ENCODE measurements at places on chromosomes 1 and 21.

GRCh38 chr1:105373681-105374080 lies 1624.0 kb downstream of the AMY1C start:
- no peak for DNase-seq

DNA sequence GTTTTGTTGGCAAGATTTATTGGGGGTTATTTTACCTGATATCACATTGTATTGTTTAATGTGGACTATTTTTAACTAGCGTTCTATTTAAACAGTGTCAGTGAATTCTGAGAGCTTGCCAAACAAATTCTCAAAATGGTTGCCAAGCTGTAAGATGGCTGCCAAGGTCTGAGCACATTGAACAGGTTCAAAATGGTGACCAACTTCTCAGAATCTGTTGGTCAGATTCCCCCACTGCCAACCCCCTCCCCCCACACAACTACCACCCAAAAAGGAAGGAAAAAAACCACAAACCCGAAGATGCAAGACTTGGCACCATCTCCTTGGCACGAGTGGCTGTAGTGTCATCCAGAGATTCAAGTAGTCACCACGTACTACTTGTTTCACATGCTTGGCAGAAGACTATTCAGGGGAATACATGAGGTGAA lies 159.1 kb downstream of the NFIA start:
- DNase-seq, result no peak

DNA sequence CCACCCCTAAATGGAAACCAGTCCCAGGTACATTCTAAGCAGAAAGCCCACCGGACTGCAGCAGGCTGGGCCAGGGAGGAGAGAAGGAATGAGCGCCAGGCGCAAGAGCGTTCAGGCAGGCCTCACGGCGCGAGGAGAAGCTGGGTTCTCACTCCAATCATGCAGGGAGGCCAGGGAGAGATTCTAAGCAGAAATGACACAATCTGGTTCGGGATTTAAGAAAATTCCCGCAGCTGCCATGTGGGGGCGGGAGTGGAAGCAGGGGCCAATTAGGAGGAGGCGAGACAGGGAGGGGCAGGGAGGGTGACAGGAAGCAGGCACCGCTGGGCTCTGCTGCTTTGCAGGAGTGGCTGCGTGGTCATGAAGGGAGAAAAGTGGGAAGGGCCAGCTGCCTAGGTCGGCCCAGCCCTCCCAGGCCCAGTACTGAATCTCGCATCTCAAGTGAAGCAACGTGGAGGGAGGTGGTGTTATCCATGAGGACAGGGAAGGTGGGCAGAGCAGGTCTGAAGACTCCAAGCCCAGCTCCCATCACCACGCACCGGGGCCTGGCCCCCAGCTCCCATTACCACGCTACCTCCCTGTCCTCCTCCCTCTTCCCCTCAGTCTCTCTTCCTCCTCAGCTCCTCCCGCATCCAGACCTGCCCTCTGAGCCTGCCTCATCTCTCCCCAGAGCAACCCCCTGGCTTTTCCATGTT lies 11.8 kb downstream of the NPHP4 start:
- DNase-seq, result no peak

- peak; percentile 5 for DNase-seq
These were observed 41.1 kb downstream of the GLIS1 start for GRCh38 chr1:53697721-53698383.
